Activated gamma-delta T cell treated with Interleukin-2 at 50 U/mL for 16 hours (primary cell): ENCODE measurements at places on chromosomes 5 and 9.

- no peak for DNase-seq
Observed at GRCh38 chr5:155735388-155735787, 591.6 kb upstream of the SGCD start.

- peak; percentile 34 for DNase-seq
Observed at GRCh38 chr9:133619791-133620190, 10.6 kb upstream of the FAM163B start.

DNA sequence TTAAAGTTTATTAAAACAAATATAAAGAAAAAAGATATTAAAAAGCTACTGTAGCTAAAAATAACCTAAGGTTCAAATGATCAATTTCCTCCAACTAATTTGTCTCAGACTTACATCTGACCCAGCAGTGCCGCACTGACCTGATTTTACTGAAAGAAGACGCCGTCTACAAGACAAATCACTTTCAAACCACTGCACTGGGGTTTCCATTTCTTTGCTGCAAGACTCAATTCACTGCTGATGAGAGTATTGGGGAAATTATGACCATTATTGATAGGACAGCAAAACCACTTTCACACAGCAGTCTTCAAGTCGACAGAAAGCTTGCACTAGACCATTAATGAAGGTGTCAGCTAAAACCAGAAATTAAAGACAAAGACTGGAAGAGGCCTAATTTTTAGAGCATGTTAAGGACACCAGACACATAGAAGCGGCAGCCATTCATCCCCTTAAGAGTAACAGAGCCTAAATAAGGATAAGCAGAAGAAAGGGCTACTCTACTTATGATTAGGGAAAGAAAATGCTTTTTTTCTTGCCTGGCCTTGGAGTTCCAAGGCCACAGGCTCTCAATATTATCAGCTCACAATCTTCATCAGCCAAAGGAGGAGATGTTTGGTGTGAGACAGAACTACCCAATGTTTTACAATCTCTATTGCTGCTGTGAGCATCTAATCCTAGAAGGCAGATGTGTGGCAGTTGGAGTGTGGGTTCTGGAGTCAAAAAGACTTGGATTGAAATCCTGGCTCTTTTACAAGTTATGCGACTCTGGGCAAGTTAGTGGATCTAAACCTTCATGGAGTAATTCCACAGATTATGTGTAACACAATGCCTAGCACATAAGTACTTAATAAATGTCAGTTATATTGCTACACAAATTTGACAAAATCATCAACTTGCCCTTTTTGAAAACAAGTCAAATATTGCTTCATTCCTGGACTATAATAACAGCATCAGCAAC, 190.7 kb downstream of the MAPKAP1 start:
- no peak for DNase-seq

DNA sequence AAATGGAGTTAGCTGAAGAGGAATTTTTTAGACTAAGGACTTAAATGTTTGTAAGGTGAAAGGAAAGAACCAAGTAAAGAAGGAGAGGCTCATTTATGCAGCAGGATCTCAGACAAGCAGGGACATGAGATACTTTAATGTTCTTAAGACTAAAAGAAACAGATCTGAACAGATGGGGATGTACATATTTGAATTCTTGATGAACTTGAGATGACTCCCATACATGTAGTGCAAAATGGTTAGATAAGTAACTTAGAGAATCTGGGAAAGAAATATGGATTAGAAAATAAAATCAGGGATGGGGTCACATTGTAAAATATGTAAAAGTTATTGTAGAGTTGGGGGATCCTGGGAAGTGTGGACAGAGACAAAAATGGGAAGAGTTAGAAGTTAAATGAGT, 27.1 kb upstream of the PSAT1 start:
- no peak for DNase-seq

DNA sequence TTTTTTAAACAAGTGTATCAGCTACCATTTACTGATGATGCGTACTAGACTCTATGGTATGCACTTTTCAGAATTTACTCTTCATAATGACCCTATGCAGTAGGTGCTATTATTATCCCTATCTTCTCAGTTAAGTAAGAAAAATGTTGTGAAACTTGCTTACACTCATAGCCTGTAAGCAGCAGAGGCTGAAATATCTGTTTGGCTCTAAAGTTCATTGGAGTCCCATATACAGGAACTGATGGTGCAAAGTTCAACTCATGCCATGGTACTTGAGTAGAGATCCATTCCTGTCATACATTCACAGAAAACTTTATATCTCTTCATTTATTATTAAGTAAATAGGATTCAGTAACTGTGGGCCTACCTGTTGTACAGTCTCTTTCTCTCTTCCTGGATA, 41.4 kb upstream of the CCDC112 start:
- DNase-seq, result no peak

DNA sequence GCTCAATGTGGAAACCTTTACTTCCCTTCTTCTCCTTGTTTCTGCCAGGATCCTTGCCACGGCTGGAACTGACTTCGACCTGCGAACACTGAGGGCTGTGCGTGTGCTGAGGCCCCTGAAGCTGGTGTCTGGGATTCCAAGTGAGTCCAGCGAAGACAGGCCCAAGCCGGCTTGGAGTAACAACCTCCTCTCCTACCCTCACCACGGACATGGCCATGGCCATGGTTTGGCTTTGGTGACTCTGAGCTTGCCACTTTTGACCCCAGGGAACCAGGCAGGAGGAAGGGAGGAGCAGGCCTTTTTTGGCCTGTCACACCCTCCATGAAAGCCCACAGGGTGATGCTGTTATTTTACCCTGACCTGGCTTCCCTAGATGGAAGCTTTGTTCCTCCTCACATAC, 35.5 kb downstream of the CACNA1B start:
- no peak for DNase-seq

DNA sequence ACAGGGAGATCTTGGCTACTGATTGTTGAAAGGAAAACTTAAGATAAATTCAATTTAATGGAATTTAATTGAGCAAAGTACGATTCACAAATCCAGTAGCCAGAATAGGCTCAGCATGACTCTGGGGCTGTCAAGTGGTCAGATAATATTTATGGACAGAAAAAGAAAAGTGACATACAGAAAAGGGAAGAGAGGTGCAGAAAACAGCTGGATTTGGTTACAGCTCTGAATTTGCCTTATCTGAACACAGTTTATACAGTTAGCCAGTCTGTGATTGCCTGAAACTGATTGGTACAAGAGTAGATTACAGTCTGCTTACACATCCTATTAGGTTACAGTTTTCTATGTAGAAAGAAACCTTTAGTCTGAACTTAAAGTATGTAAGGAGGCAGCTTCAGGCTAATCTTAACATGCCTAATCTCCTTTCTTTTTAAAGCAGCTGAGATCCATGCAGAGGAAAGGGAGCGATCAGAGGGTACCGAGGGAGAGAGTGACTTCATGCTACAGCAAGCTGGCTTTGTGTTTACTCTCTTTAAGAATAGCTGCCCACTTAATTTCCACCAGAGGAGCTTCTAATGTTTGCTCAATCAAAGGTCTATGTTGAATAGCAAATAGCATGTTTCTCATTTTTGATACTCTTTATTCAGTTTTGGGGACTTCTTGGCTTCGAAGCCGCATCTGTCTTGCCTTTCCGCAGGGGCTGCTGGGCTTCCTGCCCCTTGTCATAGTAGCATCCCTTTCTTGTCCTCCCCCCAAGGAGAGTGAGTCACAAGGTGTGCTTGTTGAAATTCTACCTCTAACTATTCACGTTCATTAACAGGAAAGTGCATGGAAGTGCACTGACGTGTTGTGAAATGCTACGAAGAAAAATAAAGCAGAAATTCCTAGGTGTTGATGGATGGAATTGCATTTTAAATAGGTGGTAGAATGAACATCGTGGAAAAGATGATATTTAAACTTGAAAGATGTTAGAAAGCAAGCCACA, 761.2 kb downstream of the TAF11L14 start:
- DNase-seq, result no peak

GRCh38 chr5:63451188-63451587, 511.1 kb downstream of the HTR1A start:
- DNase-seq, result no peak

- no peak for DNase-seq
Observed at GRCh38 chr9:82645600-82645999, 417.3 kb downstream of the RASEF start.

- DNase-seq, result no peak
Observed at GRCh38 chr5:127556609-127557334, 39.3 kb downstream of the PRRC1 start.

DNA sequence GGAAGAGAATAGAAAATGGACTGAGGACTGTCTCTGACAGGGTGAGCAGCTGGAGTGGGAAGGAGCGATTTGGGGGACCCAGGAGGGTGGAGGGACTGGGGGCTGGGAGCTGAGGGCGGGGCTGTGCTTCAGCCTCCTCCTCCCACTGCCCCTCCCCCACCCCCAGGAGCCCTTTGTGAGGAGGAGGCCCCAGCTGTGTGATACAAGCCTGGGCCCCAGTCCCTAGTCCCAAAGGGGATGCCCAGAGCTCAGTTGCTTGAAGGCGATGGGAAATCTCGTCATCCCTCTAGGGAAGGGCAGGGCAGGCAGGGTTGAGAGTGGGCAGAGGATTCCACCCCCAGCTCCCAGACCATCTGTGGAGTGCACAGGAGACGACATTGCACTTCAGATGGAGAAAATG, at the start of gene SPATA31E1:
SPATA31E1 (plus strand) TSS at position 251 of the 400 bp plus-strand sequence; CDS start at position 266, 15 bp downstream.
- no peak for DNase-seq

DNA sequence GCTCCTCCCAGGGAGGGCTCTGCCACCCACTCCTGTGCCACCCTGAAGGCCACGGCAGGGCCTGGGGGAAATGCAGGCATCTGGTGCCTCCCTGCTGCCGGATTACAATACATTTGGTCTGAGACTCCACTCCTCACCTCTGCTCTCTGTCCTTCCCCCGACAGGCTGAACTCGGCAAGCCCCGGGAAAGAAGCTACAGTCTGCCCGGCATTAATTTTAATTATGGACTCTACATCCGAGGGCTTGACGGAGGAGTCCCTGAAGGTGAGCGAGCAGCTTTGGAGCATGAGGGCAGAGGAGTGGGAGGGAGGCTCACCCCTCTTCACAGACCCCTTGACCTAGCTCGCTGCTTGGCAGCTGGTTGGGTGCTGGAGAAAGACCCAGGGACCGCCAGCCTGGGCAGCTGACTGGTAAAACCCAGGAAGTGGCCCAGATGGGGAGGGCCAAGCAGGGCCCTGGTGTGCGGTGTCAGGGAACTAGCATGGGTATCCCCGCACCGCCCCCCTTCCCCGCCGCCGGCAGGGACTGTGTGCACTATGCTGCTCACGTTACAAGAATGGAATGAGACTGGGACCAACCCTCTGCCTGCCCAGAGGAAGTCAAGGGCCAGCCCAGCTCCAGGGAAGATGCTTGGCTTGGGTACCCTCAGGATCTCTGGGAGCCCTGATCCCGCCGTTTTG, 83.7 kb upstream of the BARHL1 start:
- DNase-seq, result no peak

- no peak for DNase-seq
Observed at GRCh38 chr5:158026304-158027031, 167.5 kb upstream of the CLINT1 start.

DNA sequence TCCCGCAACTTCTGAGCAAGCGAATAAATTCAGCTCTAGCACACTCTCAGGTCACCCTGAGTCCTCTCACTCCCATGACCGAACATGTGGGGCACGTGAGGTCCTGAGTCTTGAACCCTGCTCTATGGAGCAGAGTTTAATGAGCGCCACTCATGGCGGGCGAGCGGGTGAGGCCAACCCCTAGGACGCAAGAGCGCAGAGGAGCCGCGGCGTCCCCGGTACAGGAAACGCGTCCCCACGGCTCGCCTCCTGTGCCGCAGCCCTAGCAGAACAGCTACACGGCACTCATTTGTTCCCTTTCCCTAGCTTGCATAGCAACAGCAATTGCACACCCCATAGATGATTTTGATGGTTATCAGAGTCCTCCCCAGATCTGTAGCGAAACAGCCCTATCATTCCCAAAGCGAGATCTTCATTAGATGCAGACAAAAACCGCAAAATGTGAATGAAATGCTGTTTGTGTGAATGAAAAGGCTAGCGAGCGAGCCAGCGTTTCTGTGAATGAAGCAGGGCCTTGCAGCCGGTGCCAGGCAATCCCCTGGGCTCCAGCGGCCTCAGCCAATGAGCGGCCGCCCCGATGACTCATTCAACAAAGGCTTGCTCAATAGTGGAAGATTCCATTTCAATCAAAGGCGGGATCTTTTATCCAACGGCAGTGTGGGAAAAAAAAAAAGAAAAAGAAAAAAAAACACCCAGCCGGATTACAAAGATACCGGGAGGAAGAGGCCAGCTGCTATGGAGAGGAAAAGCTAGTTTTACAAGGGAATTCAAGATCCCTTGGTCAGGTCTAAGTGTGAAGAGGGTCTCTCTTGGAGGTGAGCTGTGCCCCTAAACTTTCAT, 1.5 kb upstream of the SHC3 start:
- DNase-seq, result no peak

DNA sequence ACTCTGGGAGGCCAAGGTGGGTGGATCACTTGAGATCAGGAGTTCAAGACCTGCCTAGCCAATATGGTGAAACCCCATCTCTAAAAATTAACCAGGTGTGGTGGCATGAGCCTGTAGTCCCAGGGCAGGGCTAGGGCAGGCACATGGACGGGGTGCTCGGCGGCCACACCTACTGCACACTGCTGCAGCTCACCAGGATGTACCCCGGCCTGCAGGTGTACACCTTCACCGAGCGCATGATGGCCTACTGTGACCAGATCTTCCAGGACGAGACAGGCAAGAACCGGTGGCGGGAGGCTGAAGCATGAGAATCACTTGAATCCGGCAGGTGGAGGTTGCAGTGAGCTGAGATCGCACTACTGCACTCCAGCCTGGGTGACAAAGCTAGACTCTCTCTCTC, 3.2 kb downstream of the ST6GALNAC4 start:
- DNase-seq, result no peak

- no peak for DNase-seq
Observed at GRCh38 chr9:94657021-94657725, 17.9 kb upstream of the FBP1 start.

DNA sequence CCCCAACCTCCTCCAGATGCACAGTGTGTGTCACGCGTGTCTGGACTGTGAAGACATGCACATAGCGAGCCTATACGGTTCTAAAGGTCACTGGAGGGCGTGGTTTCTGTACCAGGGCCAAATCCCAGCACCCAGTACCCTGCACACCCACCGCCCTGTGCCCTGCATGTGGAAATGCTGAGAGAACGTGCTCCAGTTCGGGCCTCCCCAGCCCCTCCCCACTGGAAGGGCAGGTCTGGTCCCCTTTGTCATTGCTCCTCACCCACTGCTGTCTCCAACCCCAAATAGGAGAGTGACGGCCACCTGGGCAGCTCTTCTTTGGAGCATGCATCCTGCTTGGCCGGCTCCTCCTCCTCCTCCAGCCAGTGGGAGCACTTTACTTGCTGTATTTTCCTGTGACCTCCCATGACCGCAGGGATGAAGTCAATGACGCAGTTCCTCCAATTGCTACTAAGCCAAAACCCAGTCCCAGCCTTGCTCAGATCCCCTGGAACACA, 116.7 kb downstream of the WNK2 start:
- no peak for DNase-seq

DNA sequence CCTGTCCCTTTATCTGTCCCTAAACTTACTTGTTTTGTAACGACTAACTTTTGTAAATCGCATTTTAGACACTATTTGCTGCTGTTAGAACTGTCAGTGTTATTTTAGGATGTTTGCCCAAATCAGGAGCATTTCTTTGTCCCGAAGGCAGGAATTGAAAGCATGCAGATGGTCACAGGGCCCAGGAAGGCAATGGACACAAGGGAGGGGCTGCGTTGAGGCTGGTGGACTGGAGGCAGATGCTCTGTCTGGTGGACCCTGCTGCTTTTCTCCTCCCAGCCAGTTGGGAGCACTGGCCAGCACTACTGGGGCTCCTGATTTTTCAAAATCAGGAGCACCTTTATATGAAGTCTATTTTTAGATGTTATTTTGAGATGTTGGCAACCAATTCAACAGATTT, 31.7 kb downstream of the DOCK2 start:
- no peak for DNase-seq
